ENCODE measurements at places on chromosomes 11 and 22. TPM values are rescaled to one million over a fixed set of nuclear protein-coding genes. Genes with fewer than 3 reads are reported as not detected.

DNA sequence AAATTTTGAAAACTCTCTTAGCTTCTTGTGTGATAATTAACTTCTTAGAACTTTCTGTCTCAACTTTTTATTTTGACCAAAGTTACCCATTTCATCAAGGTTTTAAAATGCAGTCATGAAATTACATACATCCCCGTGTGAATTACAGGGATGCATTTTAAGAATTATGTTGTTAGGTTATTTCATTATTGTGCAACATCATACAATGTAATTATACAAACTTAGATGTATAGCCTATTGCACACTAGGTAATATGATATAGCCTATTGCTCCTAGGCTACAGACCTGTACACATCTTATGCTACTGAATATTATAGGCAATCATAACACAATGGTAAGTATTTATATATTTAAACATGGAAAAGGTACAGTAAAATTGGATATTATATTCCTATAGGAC, 228.1 kb upstream of the C11orf87 start:
- H3K27me3 ChIP-seq, result no peaks in the 10 kb centered on the region
- no peak for DNase-seq
- H3K4me1 ChIP-seq, result no peaks in the 10 kb centered on the region
- no peak overlapping the region for H3K27ac ChIP-seq

- no peak overlapping the region for H3K27ac ChIP-seq
- no peak overlapping the region for H3K4me3 ChIP-seq
- no peak for DNase-seq
- H3K4me1 ChIP-seq, result peaks cover 10% of the 10 kb centered on the region
- no peaks in the 10 kb centered on the region for H3K27me3 ChIP-seq
These were observed 26.3 kb upstream of the TXNRD2 start for GRCh38 chr22:19967850-19968449.

- peaks cover 19% of the 10 kb centered on the region for H3K36me3 ChIP-seq
- H3K27ac ChIP-seq, result no peak overlapping the region
- peak; percentile 78 for DNase-seq
- no peak overlapping the region for H3K4me3 ChIP-seq
- H3K4me1 ChIP-seq, result peaks cover 48% of the 10 kb centered on the region
- H3K27me3 ChIP-seq, result no peaks in the 10 kb centered on the region
These were observed 11.0 kb downstream of the CRELD2 start for GRCh38 chr22:49929211-49929979.

GRCh38 chr22:26502688-26503561, 9.3 kb downstream of the TFIP11 start:
- H3K27ac ChIP-seq, result peak overlapping the region; percentile 85
- H3K27me3 ChIP-seq, result no peaks in the 10 kb centered on the region
- H3K36me3 ChIP-seq, result peaks cover 66% of the 10 kb centered on the region
- peak overlapping the region; percentile 1 for H3K4me3 ChIP-seq
- H3K4me1 ChIP-seq, result peaks cover 23% of the 10 kb centered on the region

DNA sequence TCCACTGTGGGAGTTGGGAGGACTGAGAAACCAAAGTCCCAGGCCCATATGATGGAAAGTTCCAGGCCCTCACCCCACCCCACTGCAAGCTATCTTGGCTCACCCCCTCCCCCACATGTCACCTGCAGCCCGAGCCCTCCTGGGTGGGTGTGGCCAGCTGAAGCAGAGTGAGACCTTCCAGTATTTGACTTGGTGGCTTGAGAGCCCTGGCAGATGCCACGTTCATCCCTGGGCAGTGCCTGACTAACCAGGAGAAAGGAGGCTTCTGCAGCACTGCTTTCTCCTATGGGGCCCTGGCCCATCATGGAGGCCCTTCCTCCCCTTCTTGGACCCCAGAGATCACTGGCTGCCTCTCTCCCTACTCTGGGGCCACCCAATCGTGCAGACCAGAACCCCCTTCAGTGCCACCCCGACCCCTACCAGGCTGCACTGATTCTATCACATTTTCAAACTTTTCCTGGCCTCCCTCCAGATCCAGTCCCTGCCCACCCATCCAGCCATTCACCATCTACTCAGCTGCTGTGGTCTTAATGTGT, 38.1 kb upstream of the WNT11 start:
- H3K27ac ChIP-seq, result no peak overlapping the region
- H3K4me1 ChIP-seq, result no peaks in the 10 kb centered on the region
- no peaks in the 10 kb centered on the region for H3K36me3 ChIP-seq
- DNase-seq, result no peak
- H3K27me3 ChIP-seq, result no peaks in the 10 kb centered on the region

DNA sequence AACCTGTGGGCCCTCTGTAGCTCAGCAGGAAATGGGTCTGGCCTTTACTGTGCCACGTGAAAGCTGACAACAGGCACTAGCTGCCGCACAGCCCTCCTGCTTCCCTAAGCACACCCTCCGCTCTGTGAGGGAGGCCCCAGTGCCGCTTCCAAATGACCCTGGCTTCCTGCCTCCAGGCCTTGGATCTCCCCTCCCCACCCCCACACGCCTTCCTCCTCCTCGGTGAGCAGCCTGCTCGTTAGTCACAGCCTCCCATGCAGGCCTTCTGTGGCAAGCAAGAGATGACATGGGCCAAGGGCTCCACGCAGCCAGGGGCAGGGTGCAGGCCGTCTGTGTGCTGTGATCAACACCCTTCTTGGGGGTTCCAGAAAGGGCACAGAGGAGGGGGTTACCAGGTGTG, 15.3 kb upstream of the RASL10A start:
- H3K36me3 ChIP-seq, result peaks cover 5% of the 10 kb centered on the region
- DNase-seq, result no peak
- H3K4me3 ChIP-seq, result no peak overlapping the region
- H3K27me3 ChIP-seq, result no peaks in the 10 kb centered on the region
- no peak overlapping the region for H3K27ac ChIP-seq

- DNase-seq, result no peak
- peaks cover 11% of the 10 kb centered on the region for H3K27me3 ChIP-seq
- no peaks in the 10 kb centered on the region for H3K4me1 ChIP-seq
- H3K36me3 ChIP-seq, result no peaks in the 10 kb centered on the region
- H3K27ac ChIP-seq, result no peak overlapping the region
These were observed 11.9 kb upstream of the NARS2 start for GRCh38 chr11:78586452-78587046.

Gene UPB1
- total RNA-seq, result 0.16 TPM

Gene TRIM66
- total RNA-seq, result 28.4 TPM

Gene SLC16A8
- total RNA-seq, result not detected

Gene C22orf42
- not detected for total RNA-seq

Gene SLC15A3
- total RNA-seq, result 4.7 TPM

Measured in activated CD8-positive, alpha-beta T cell treated with anti-CD3 and anti-CD28 coated beads for 36 hours (primary cell).